NCI-H345 (cell line): ENCODE measurements at places on chromosomes 2 and 18.

- DNase-seq: no peak
Observed at GRCh38 chr2:126665483-126665882, 9.5 kb downstream of the GYPC start.

DNA sequence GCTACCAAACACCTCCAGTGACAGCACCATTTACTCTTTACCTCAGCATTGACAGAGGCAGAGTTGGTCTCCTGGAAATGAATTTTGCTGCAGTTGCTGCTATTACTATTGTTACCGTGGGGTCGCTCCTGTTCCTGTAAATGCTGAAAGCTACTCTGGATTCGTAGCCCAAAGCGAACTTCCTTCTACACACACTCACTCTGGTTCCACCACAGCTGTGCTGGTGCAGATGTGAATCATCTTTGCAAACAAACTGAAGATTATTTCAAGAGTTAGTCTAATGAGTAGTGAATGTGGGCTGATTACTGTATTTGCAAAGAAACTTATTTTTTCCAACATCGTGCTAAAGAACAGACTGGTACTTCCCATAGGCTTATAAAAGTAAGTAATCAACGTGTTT lies 304.0 kb downstream of the LPIN1 start:
- no peak for DNase-seq

DNA sequence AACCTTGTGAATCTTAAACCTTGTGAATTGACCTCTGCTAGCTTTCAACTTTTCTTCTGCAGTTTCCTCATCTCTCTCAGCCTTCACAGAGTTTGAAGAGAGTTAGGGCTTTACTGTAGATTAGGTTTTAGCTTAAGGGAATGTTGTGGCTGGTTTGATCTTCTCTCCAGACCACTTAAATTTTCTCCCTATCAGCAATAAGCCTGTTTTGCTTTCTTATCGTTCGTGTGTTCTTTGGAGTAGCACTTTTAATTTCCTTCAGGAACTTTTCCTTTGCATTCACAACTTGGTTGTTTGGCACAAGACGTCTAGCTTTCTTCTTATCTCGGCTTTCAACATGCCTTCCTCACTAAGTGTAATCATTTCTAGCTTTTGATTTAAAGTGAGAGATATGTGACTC lies 2.8 kb upstream of the CDCA7 start:
- no peak for DNase-seq

- no peak for DNase-seq
Observed at GRCh38 chr2:124147552-124147951, 122.5 kb downstream of the CNTNAP5 start.
